Stimulated activated CD4-positive, alpha-beta T cell treated with anti-CD3 and anti-CD28 coated beads, Interleukin-1b, Interleukin-23, amount 100 ng/mL, for 1 hour (primary cell): ENCODE measurements at places on chromosomes 6 and 20.

DNA sequence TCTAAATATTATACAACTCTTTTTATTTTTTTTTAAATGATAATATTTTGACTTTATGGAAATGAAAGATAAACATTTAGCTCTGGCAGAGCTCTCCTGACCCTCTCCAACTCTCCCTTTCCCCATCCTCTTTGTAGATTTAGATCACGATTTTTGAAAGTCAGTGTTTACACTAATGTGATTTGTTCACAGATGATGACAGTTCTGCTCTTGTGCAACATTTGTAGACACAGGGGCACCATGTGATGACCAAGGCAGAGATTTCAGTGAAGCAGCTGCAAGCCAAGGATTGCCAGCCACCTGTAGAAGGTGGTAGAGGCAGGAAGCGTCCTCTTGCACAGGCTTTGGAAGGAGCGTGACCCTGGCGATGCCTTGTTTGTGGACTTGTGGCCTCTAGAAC is 483.2 kb downstream of the QKI start:
- no peak for DNase-seq

- no peak for DNase-seq
Observed at GRCh38 chr6:168495636-168496035, 54.7 kb downstream of the SMOC2 start.

- DNase-seq = no peak
Observed at GRCh38 chr20:32570401-32571190, 14.5 kb downstream of the NOL4L start.

GRCh38 chr20:24981790-24982189 is 10.8 kb downstream of the APMAP start:
- no peak for DNase-seq

DNA sequence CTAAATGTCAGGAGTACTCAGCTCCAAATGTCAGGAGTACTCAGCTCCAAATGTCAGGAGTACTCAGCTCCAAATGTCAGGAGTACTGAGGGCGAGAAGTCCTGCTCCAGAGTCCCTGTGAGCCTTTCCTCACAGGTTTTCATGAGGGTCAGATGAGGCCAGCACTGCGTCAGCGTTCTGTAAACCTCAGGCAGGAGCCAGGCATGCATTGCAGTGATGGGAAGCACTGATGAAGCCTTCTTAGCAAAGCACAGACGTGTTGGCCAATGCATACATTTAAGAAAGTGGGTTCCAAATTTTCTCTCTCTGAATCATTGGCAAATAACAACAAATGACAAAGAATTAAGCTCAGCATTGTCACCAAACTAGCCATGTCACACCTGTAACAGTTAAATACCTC is 254.9 kb downstream of the ZNF217 start:
- no peak for DNase-seq

GRCh38 chr6:87342829-87343228 is 1.8 kb upstream of the C6orf163 start:
- DNase-seq = no peak

DNA sequence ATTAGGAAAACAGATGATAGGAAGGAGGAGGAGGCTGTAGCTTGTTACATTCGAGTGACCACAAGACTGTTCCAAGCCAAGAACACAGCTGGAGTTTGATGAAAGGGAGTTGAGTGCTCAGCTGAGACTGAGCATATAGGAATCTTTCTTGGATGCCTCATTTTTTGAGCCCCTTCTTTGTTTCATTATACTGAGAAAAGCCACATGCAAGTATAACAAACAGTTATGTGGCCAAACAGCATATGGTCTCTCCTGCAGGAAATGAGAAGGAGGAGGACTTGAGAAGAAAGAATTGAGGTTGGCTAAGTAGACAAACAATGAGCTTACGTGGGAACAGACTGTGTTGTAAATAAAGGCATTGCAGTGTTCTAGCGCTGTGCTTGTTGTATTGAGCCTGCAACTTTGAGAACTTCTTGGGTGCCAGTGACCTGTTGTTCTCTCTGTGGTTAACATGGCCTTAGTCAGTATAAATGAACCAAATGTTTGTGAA is 78.3 kb downstream of the AKAP7 start:
- no peak for DNase-seq
